ENCODE measurements at places on chromosomes 4 and X.

GRCh38 chrX:129632443-129632842 lies 22.3 kb downstream of the APLN start:
- no peak for DNase-seq

DNA sequence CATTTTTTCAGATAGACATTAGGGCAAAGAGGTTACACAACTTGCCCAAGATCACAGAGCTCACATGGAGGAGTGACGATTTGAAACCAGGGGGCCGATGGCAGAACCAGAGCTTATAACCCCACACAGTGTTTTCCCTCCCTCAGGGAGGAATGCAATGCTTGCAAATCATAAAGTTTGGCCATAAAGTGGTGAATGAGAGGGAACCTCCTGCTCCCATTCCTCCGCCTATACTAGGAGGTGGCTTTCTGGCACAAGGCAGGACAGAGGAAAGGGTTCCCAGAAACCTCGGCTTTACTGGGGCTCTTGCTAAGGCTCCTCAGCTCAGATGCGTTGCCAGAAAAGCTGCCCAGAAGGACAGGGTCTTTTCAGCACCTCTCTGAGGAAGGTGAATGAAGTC lies 19.3 kb downstream of the TMEM154 start:
- DNase-seq = no peak

DNA sequence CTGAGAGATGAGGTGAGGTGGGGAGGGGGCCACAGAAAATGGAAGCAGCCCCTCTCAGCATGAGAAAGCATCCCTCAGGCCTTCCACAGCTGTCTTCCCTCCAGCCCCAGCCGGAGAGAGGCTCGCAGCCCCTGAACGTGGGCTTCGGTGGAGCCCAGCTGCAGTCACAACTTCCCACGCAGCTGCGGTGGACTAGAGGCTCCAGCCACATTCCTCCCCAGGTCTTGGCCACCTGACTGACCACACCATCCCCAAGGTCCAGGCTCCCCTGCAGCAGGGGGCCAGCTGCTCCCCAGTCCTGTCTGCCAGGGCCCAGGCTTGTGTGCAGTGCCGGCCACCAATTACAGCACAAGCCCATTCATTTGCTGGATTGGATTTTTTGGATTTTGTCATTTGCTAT lies 212.3 kb upstream of the BCOR start:
- no peak for DNase-seq

DNA sequence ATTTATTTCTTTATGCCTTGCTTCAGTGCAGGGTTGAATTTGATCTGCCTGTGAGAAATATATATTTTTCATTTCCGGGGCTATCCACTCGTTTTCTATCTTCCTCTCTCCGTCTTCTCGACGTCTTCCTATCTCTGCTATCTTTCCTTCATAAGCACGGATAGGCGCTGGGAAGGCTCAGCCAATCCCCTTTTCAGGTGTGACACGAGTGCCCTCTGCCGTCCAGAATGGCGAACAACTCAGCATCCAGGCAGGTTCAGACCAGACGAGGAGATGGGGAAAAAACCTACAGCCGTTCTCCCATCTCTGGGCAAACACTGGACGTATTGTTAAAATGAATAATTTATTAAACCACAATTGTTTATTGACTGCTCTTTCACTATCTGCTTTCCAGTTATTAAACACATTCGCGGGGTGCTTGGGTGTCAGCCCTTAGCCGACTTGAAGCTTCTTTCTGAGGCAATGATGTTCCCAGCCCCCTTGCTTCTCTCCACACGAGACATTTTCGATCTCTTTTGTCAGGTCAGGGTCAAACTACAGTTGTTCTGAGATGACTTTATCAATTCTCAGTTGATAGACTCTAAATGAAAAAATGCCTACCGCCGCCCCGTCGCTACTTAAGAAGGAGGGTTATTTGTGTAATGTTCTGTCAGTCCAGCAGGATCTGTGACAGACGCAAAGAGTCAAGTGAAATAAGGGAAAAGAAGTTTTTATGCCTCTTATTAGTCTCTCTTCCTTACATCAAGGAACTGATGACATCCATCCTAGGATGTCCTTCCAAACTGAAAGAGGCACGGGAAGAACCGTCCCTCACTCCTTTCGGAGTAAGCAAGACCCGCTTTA lies 96.3 kb upstream of the NOCT start:
- no peak for DNase-seq

- DNase-seq = no peak
Observed at GRCh38 chr4:163748449-163748848, 254.0 kb downstream of the TMA16 start.

DNA sequence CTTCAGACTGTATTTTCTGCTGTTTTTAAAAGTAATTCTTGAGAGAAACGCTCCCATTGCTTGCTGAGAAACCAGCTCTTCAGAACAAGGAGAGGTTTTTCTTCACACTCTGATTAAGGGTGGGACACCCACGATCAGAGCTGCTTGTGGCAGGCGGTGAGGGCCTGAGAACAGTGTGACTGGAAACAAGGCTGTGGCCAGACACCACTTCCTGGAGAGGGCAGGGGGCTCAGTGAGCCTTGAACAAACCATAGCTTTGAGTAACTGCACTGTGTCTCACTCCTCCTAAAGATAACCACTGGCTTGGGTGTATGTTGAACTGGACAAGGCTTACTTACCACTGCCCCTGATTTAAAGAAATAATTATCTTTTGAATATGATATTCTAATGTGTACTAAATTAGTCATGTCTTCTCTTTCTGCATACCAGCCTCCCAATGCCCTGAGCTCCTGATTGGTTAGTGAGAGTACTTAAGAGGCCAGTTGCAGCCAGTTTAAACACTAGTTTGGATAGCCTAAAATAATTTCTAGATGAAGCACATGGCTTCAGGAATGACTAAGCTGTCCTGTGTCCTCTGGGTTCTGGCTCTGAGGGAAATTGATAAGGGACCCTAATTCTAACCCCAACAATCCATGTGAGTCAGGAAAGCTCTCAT lies 3.7 kb upstream of the GPR82 start:
- no peak for DNase-seq

DNA sequence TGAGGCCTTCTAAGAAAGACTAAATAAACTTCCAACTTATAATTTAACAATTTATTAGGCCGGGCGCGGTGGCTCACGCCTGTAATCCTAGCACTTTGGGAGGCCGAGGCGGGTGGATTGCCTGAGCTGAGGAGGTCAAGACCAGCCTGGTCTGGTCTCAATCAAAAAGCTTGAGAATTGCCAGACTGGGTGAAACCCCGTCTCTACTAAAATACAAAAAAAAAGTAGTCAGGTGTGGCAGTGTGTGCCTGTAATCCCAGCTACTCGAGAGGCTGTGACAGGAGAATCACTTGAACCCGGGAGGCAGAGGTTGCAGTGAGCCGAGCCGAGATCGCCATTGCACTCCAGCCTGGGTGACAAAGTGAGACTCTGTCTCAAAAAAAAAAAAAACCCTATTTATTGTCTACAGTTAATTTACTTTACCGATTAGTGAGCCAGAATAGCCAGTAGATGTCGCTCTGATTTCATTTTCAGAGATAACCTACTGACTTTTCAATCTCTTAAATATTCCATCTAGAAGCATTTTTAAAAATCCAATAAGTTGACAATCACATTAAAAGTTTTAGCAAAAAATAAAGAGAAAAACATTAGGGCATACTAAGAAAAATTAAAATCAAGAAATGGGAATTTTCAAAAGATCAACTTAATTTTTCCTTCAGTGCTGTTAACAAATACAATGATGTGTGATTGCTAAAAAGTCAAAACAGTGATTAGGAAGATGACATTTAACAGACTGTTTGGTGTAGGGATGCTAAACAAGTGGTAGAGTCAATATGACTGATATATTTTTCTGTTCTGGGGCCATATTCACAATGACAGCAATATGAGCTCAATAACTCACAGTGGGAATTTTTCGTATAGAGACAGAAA lies 4.3 kb upstream of the SHROOM3 start:
- no peak for DNase-seq

DNA sequence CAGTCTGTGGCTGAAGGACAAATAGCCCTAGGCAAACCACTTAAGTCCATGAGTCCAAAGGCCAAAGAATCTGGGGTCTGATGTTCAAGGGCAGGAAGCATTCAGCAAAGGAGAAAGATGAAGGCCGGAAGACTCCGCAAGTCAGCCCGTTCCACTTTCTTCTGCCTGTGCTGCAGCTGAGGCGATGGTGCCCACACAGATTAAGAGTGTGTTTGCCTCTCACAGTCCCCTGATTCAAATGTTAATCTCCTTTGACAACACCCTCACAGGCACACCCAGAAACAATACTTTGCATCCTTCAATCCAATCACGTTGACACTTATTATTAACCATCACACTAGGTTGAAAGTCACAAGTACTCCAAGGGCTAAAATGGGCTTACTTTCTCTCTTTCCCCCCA lies 605.4 kb upstream of the GNPDA2 start:
- DNase-seq = no peak

DNA sequence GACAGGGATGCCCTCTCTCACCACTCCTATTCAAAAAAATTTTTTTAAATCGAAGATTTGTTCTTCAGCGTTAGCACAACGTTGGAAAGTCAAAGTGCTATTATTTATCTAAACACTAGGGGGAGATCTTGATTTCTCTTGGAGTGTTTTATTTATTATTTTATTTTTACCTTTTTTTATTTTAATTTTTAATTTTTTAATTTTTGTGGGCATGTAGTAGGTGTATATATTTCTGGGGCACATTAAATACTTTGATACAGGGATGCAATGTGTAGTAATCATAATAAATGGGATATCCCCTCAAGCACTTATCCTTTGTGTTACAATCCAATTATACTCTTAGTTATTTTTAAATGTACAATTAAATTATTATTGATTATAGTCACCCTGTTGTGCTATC lies 37.4 kb upstream of the SLC10A4 start:
- DNase-seq = no peak

GRCh38 chrX:46670316-46670715 lies 88.6 kb downstream of the SLC9A7 start:
- DNase-seq = no peak

- DNase-seq = no peak
Observed at GRCh38 chrX:26373829-26374228, 157.9 kb downstream of the MAGEB5 start.

DNA sequence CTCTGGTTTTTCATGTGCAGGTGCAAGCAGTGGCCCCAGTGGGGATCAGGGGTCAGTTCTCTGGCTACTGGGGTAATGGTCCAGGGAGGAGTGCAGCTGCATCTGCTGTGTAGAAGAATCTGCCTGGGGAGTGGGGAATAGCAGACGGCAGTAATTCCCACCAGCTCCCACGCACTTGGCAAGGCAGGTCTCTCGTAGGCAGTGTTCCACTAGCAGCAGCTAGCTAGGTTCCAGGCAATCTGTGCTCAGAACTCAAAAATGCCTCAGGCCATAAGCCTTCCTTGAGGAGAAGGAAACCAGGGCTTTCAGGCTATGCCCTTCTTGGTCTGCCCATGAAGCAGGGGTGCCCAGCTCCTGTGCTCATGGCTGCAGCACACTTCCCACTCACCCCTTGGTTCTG lies 38.8 kb downstream of the DCLK2 start:
- DNase-seq = no peak

- DNase-seq = no peak
Observed at GRCh38 chrX:73668779-73669178, 105.8 kb downstream of the CHIC1 start.

DNA sequence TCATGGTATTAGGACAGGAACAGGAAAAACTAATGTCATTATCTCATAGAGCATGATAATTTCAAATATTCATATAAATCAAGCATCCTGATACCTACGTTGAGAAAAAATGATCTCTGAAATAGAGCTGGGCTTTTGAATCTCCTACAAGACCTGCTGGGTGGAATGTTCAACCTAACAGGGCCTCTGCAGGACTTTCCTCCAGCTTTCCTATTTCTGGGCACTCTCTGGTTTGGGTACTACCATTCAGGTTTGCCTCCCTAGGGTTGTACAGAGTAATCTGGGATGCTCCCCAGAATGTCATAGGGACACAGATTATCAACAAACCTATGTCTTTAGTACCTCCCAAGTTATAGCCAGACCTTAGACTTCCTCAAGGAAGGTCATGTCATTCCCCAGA lies 108.9 kb downstream of the CDS1 start:
- no peak for DNase-seq

GRCh38 chr4:147927377-147928137 lies 195.7 kb downstream of the ARHGAP10 start:
- no peak for DNase-seq

DNA sequence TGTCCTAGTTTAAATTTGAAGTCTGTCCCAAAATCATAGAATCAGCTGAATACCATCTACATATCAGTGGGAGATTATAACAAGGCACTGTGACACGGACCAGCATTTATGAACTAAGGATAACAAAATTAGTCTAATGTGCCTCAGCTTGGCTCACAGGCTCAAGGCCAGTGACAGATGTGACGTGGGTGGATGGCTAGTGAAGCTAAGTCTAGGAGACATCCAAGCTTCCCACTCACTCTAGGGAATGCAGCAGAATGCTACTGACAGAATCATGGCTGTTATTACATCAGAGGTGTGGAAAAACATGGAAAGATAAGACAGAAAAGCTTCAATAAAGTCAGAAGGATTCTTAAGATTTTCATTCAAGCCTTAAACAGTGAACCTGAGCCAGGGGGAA lies 329.9 kb downstream of the NAF1 start:
- DNase-seq = no peak

GRCh38 chr4:15784959-15785634 lies 7.0 kb downstream of the CD38 start:
- no peak for DNase-seq

DNA sequence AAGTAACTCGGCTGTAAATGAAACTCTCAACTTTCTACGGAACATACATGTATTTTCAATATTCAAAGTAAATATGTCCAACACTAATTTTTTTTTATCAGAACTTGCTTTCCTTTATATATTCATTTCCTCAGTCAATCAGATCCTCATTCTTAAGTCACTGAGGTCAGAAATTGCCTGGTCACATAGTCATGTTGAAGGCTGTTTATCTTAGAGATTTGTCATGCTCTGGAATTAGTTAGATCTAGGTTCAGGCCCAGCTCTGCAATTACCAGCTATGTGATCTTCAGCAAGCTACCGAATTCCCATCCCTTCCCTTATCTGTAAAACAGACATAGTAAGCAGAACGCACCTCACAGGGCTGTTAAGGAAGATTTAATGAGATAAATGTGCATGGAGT lies 228.8 kb downstream of the SPCS3 start:
- no peak for DNase-seq

GRCh38 chr4:77776182-77777134 lies 42.7 kb downstream of the CNOT6L start:
- no peak for DNase-seq

DNA sequence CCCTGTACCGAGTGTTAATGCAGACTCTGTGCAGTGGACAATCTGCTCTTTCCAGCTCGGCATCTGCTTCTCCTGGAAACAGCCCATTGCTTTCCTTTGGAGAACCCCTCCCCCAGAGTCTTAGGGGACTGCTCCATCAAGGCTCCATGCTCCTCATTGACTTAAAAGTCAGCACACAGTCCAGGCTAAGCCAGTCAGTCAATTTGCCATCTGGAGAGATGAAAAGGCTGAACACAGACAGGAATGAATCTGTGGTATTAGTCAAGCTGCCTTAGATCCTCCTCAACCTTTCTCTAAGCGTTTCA lies 20.3 kb downstream of the ATP8A1 start:
- no peak for DNase-seq

- no peak for DNase-seq
Observed at GRCh38 chr4:131304686-131305085, 1844.4 kb upstream of the PCDH10 start.

GRCh38 chr4:110449947-110450346 lies 26.0 kb upstream of the ENPEP start:
- DNase-seq = no peak

- DNase-seq = no peak
Observed at GRCh38 chrX:138946926-138947325, 235.4 kb upstream of the FGF13 start.

- no peak for DNase-seq
Observed at GRCh38 chr4:3320361-3321023, 27.7 kb downstream of the RGS12 start.
